GM04503 (cell line): ENCODE measurements at places on chromosomes 16 and 17.
A peak's percentile ranks its signal among the peaks of the same experiment; 100 is the strongest.

GRCh38 chr17:49015924-49016774 is 19.0 kb downstream of the IGF2BP1 start:
- no peak for DNase-seq

- peak; percentile 62 for DNase-seq
Measured at GRCh38 chr16:73020409-73020884, 27.5 kb downstream of the ZFHX3 start.

GRCh38 chr17:7667656-7668406 is 17.1 kb downstream of the ATP1B2 start:
- DNase-seq, result no peak

DNA sequence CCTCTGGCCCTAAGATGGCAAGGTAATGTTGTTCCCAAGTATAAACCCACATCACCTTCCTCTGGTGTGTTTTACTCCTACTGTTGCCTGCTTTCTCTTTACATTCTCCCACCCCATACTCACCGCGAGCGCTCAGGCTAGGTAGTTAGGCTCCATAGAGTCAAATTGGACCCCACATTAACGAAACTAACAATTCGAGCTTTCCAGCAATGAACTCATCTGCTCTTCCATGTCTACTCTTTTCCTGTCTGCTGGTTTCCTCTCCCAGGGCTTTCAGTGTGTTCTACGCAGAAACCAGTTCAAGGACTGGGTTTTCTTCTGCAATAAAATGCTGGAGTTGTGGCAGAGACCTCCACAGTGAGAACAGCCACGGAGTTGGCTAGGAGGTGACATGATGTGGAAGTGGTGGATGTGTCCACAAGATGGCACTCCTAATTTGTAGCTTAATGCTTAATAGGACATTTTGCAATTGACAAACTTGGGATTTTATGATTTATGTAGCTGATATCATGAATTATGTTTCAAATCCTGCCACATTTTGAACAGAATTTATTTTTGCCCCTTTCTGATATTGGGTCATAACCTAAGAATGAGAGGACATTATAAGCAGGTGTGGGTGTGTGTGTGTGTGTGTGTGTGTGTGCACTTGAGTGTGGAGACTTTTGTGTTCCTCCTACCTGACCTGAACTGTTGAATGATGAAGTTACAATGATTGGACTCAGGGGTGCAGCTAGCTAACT is 2.2 kb upstream of the UQCRC2 start:
- DNase-seq, result no peak

DNA sequence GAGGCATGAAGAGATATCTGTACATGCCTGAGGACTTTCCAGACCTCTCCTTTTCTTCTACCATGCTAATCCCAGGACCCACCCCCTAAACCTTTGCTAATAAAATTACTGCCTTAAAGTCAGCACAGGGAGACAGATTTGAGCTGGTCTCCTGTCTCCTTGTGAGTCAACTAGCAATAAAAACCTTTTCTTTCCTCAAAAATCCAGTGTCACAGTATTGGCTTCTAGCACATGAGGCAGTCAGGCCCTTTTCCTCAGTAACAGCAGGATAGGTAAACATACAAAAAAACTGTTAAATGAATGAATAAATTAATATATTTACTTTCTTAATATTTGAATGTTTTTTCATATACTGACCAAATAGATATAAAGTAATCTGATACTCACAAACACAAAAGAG is 41.3 kb downstream of the ABCA10 start:
- DNase-seq, result no peak

DNA sequence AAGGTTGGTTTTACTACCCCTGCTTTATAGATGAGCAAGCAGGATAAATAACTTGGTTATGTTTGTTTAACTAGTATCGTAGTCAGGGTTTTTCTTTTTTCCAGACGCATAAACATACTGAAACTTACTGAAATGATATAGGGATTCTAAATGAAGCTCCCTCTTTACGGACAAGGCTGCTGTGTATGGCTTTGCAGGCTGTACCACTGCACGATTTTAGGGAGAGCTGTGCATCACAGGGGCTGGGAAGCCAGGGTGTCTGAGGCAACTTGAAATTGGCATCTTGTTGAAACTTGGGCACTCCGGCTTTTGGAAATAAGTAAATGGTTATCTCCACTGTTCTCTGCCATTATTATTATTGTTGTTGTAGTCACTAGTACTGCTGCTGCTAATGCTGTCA is 218.1 kb upstream of the CDH8 start:
- DNase-seq, result no peak

DNA sequence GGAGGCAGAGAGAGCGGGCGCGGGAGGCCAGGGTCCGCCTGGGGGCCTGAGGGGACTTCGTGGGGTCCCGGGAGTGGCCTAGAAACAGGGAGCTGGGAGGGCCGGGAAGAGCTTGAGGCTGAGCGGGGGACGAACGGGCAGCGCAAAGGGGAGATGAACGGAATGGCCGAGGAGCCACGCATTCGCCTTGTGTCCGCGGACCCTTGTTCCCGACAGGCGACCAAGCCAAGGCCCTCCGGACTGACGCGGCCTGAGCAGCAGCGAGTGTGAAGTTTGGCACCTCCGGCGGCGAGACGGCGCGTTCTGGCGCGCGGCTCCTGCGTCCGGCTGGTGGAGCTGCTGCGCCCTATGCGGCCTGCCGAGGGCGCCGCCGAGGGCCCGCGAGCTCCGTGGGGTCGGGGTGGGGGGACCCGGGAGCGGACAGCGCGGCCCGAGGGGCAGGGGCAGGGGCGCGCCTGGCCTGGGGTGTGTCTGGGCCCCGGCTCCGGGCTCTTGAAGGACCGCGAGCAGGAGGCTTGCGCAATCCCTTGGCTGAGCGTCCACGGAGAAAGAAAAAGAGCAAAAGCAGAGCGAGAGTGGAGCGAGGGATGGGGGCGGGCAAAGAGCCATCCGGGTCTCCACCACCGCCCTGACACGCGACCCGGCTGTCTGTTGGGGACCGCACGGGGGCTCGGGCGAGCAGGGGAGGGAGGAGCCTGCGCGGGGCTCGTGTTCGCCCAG is 1.2 kb upstream of the CBX4 start:
- no peak for DNase-seq

GRCh38 chr17:34133350-34133749 is 121.7 kb upstream of the CCL2 start:
- DNase-seq, result no peak

DNA sequence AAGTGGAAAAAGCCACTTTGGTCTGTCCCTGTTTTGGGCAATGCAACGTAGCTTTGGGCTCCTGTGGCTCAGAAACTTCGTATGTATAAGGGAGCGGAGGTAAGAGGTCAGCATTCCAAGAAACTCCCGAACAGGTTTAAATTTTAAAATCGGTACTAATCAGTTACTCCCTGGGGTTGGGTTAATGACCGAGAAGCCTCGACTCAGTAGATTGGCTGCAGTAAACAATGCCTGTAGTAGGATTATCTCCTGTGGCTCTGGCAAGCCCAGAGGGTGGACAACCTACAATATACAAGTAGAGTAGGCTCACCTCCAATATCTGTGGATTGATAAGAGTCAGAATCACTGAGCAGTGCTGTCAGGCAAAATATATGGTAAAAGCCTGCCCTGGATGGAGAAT is 1.6 kb upstream of the GNA13 start:
- no peak for DNase-seq

DNA sequence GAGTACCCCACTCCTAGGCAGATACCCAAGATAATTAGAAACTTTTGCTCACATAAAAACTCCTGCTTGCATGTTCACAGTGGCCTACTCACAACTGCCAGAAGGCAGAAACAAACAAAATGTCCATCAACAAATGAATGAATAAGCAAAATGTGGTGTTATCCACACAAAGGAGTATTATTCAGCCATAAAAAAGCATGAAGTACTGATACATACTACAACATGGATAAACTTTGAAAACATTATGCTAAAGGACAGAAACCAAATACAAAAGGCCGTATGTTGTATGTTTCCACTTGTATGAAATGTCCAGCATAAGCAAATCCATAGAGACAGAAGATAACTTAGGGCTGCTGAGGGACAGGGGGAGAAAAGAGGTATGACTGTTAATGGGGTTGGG is 1.9 kb downstream of the HSDL1 start:
- DNase-seq, result no peak

- DNase-seq, result no peak
Measured at GRCh38 chr16:69143116-69143515, 10.7 kb downstream of the UTP4 start.

GRCh38 chr17:48528153-48528935 is 2.5 kb downstream of the HOXB1 start:
- no peak for DNase-seq

DNA sequence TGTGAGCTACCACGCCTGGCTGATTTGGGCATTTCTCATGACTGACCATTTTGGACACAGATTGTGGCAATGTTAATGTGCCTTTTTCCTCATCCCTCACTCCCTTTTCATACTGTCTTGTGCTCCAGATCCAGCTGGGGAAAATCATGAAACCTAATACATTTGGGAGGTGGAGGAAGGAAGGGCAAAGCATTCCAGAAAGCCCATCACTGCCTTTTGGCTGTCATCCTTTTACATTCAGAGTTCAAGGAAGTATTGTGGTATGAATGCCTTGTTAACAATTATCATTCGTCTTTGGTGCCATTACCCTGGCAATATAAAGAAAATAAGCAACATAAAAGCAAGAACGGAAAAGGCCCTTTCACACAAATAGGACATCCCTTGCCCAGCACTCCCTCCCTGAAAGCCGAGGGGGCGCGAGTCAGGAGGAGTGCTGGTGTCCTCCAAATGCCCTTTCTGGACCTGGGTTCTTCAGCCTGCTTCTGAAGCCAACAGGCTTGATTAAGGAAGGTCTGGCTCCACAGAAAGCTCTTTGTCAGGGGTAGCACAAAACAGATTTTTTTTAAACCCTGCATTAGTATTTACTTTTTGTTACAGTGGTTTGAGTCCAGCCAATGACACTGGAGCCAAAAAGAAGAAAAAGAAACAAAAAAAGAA is 20.1 kb downstream of the NMT1 start:
- DNase-seq, result no peak

DNA sequence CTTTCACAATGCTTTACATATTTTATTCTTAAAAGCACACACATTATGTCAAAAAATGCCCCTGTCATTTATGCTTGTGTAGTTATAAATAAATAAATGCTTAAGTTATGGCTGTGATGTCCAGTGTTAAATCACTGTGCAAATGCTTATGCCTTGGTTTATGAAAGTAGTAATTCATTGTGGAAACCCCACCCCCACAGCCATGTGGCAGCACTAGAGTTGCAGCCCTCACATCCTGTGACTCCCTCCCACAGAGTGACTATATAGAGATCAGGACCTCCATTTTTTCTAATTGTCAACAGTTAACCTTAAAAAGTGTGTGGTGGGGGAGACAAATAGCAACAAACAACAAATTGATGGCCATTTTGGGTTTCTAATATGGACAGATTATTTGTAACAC is 2.4 kb downstream of the SKAP1 start:
- no peak for DNase-seq

GRCh38 chr17:82803606-82804005 is 36.2 kb downstream of the ZNF750 start:
- no peak for DNase-seq

DNA sequence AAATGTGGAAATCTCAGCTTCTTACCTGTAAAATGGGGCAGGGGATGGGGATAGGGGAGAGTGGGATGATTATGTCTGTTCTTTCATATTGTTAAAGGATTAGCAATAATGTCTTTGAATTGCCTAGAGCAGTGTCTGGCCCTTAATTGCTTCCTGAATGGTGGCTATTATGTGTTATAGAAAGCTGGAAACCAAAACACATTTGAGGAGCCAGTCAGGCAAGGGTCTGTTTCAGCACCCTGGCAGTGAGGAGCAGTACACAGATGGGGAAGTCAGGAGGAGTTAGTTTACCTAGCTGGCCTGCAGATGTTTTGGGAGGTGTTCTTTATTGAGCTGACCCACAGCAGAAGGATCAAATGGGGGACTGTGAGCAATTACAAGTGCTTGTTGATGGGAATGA is 63.0 kb downstream of the NUP93 start:
- DNase-seq, result no peak

- DNase-seq, result no peak
Measured at GRCh38 chr17:77395501-77396048, 254.8 kb downstream of the SEC14L1 start.

GRCh38 chr16:67449336-67449735 is 18.4 kb downstream of the HSD11B2 start:
- DNase-seq, result no peak

DNA sequence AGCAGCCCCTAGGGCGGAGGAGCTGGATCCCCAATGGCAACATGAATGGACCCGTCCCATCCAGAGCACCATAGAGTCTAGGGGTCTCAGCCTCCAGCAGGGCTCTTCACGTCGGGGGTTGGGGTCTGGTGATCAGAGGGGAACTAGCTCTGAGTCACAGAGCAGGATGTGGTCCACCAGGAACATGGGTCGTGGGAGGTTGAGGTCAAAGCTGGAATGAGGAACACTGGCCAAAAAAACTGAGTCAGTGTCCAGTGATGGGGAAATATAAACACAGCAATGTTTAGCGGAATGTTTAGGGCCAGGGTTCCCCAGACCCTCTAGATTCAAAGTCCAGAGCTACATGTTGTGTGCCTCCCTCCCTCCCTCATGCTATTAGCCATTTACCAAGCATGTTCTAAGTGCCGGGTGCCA is 79.1 kb upstream of the C16orf82 start:
- DNase-seq, result peak; percentile 56

GRCh38 chr17:42288803-42289610 is 709 bp downstream of the STAT5A start:
- DNase-seq, result no peak

DNA sequence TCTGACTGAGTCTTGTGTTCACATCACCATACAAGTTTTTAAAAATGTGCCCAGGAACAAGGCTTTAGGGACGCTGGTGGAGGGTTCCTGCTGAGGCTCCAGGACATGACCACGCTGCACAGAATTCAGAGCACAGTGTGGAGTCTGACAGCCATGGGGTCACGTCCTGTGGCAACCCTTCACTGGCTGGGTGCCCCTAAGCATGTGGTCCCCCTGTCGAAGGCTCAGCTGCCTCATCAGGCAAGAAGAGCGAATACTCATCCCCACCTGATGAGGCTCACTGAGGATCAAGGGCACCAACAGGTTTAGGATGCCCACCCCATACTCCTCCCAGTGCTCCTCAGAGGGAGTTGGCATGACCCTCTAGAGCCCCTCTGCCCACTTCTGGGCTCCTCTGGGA is 5.9 kb downstream of the PNMT start:
- DNase-seq, result no peak

DNA sequence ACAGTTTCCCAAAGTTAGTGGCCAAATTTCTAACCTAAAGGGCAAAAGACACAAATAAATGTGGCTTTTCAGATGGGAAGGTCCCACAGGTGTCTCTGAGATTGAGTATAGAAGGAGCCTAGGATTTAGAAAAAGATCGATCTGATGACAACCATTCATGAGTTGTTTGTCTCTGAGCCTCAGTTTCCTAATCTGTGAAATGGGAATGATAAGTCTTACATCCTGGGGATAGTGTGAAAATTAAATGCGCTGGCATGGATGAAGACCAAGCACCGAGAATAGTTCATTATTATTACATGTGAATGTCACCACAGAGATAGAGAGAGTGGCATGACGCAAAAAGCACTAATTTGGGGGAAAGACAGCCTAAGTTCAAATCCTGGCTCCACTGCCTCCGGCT is 7.2 kb downstream of the CDH5 start:
- DNase-seq, result no peak

GRCh38 chr17:44053125-44053872 is 13.2 kb downstream of the LSM12 start:
- DNase-seq, result no peak

GRCh38 chr16:86117235-86117634 is 218.3 kb downstream of the IRF8 start:
- DNase-seq, result no peak

- DNase-seq, result no peak
Measured at GRCh38 chr16:85441189-85441889, 171.8 kb upstream of the GSE1 start.

- no peak for DNase-seq
Measured at GRCh38 chr17:46887717-46888116, 35.2 kb upstream of the GOSR2 start.
